ENCODE measurements at places on chromosomes 6 and 20.

DNA sequence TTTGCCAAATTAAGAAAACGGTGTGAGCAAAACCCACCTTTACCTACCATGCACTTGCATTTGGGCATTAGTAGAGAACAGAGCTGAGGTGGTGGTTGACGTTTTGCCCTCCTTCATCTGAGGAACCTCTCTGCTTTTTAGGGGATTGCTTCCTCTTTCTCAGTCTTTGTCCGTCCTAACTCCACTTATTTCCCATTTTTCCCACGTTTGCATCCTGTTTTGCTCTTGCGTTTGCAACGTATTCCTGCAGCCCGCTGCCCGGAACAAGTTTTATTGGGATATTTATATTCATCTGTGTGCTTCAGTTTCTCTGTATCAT is 374 bp upstream of the SERINC1 start:
- DNase-seq: no peak

DNA sequence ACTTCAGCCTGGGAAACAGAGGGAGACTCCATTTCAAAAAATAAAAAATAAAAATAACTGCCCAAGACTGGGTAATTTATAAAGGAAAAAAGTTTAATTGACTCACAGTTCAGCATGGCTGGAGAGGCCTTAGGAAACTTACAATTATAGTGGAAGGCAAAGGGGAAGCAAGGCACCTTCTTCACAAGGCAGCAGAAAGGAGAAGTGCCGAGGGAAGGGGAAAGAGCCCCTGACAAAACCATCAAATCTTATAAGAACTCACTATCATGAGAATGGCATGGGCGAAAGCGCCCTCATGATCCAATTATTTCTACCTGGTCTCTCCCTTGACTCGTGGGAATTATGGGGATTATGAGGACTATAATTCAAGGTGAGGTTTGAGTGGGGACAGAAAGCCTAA is 95.5 kb upstream of the LGSN start:
- no peak for DNase-seq

DNA sequence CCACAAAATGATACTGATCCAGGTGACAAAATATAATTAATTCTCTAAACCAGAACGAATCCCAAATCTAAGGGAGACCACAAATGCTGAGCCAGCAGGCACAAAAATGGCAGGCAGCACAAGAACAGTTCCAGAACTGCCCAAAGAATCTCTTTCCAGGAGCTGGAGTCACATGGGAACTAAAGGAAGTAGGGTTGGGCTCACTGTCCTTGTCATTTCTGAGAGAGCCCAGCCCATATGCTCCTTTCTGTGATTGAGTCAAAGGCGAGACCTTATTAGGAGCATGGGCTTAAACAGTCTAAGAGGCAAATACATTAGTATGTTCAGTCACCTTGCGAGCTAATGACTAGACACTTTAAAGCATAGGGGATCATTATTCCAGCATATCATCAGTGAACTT is 327.6 kb upstream of the ARID1B start:
- DNase-seq: no peak

- no peak for DNase-seq
These were observed 299.5 kb downstream of the ADGB start for GRCh38 chr6:146898069-146898887.

DNA sequence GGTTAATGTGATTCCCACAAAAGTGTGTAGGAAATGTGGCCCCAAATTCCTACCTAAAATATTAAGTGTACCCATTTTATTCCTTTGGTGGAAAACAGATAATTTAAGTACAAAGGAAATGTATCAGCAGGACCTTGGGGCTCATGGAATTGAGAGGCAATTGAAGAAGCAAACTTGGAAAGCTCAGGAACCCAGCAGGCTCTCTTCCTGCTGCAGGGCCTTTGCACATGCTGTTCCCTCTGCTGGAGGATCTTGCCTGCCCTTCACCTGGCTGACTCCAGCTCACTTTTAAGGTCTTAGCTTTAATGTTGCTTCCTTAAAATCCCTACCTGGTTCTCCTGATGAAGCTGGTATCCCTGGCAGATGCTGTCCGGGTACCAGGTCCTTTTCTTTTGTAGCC is 9.8 kb upstream of the BLCAP start:
- no peak for DNase-seq

GRCh38 chr6:35091346-35092083 is 49.6 kb downstream of the TCP11 start:
- DNase-seq: no peak

GRCh38 chr6:121810158-121811032 is 374.9 kb downstream of the GJA1 start:
- DNase-seq: no peak

- DNase-seq: no peak
These were observed 96.9 kb downstream of the JPH2 start for GRCh38 chr20:44089987-44090674.

- no peak for DNase-seq
These were observed 7.3 kb downstream of the JAG1 start for GRCh38 chr20:10666221-10667076.

- no peak for DNase-seq
These were observed 382.7 kb downstream of the HDGFL1 start for GRCh38 chr6:22952097-22952496.

- no peak for DNase-seq
These were observed 96.6 kb downstream of the EPB41L2 start for GRCh38 chr6:130966344-130966980.

DNA sequence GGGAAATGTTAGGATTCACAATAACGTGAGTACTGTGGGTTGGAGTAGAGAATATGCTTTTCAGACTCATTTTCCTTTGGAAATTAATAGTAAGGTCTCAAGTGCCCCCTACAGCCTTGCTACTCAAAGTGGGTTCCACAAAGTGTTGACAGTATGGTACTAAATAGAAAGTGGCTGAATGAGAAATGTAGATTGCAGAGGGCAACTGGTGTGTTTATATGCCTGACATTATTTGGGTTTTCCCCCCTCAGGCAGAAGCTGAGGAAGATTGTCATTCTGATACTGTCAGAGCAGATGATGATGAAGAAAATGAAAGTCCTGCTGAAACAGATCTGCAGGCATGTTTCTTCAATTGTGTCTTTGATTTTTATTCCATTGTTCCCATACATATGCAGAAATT is 5.6 kb downstream of the FBXO9 start:
- DNase-seq: no peak

DNA sequence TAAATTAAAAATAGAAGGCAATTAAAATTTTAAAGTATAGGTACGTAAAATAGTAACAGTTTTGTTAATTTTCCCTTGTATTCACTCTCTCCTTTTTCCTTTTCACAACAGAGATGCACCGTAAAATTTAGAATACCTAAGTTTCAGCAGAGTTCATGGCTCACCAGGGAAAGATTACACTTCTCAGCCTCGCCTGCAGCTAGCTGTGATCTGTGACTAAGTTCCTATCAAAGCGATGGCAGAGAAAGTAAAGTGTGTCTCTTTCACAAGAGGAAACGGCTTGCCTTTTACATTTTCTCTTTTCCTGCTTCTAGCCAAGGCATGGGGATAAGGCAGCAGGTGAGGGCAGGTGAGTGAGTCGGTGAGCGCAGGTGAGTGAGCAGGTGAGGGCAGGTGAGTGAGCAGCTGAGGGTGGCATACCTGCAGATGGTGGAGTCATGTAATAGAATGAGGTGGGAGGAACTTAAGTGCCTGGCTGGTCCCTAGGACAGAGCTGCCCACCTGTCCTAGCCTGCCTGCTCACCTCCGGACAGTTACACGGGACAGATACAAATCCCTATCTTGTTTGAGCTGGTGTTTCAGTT is 30.9 kb downstream of the ZFP64 start:
- no peak for DNase-seq

GRCh38 chr6:166901626-166902025 is 54.7 kb downstream of the RNASET2 start:
- DNase-seq: no peak
